K562 (cell line): ENCODE measurements at places on chromosomes 16 and 17. TPM values are rescaled to one million over a fixed set of nuclear protein-coding genes. Genes with fewer than 3 reads are reported as not detected.

ITGAL gene
- total RNA-seq: 0.53 and 0.92 TPM in 2 replicates

TP53TG3F gene
- total RNA-seq: 0.84 and 1.2 TPM in 2 replicates

SLC47A1 gene
- 0.42 TPM in 1 of 2 replicates, not detected in the other for total RNA-seq

CNGB1 gene
- total RNA-seq: not detected in 2 replicates

ZG16 gene
- total RNA-seq: 0.04 TPM in 1 of 2 replicates, not detected in the other

ATP1B2 gene
- total RNA-seq: 4.7 and 5.4 TPM in 2 replicates

ZG16B gene
- total RNA-seq: 0.35 and 0.40 TPM in 2 replicates

GFAP gene
- 0.25 and 1.4 TPM in 2 replicates for total RNA-seq

CACNG1 gene
- not detected in 2 replicates for total RNA-seq

STRADA gene
- total RNA-seq: 21.2 and 22.5 TPM in 2 replicates

GPR139 gene
- not detected in 2 replicates for total RNA-seq

HP gene
- total RNA-seq: 8.0 and 8.7 TPM in 2 replicates

RHOT1 gene
- 30.8 and 33.9 TPM in 2 replicates for total RNA-seq

RNF227 gene
- total RNA-seq: 2.1 and 2.3 TPM in 2 replicates

MATCAP1 gene
- total RNA-seq: 16.6 and 16.9 TPM in 2 replicates

CCL18 gene
- total RNA-seq: not detected in 2 replicates

CCL17 gene
- total RNA-seq: not detected in 2 replicates

DNAAF1 gene
- total RNA-seq: not detected in 2 replicates
